ENCODE measurements at places on chromosomes 1 and 21.

GRCh38 chr1:87147851-87148250 is 180.8 kb upstream of the LMO4 start:
- DNase-seq, result no peak

DNA sequence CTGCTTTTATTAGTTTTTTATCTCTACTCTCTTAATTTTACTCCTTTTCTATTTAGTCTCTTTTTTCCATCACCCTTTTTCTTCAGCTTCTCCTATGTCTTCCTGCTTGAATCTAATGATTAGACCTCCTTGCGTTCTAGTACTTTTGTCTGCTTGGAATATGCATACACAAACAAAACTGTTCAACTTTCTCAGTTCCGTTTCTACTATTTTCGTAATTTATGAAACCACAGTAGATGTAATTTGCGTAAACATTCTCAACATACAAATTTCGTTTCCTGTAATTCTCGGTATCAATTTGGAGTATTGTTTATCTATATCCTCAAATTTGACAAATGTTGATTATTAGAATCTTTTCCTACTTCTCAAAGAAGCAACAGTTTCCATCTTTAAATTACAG is 772.5 kb downstream of the USP25 start:
- DNase-seq, result no peak

GRCh38 chr1:65494671-65495070 is 74.2 kb downstream of the LEPR start:
- DNase-seq, result no peak

DNA sequence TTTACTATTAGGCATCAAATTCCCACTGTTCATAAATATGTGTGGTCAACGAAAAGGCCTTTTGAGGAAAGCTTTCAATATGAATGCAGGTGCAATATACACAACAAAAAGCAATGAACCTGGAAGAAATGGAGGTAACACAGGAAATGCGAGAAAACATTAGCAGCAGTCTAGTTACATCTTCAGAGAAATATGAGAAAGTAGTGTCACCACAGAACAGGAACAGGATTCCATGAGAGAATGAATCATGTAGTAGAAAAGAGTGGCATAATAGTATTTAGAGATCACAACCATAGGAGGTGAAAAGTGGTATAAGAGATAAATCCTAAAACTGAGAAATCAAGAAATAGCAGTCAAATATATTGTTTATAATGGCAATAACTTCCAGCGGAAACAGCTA is 103.7 kb downstream of the AK5 start:
- DNase-seq, result no peak

DNA sequence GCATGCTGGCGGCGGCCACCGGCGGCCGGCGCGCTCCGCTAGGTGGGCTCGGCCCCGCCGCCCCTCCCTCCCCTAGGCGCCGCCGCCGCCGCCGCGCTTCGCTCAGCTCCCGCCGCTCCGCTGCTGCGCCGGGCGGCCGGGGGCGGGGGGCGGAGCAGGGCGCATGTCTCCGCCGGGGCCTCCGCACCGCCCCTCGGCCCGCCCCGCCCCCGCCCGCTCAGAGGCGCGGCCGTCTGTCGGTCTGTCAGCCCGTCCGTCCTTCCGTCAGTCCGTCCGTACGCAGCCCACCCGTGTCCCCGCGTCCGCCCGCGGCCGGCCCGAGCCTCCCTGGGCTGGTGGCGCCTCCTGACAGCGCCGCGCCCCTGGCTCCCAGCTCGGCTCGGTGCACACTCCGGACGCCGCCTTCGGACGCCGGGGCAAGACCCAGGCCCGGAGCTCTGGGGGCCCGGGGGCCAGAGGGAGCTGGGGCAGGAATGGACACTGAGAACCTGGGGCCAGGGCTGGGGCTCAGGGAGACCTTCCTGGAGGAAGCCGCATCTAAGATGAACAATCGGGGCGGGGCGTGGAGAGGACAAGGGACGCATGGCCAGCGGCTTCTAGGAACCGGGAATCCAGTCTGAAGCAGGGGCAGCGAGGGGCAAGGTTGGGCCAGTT is at the start of gene GPR153:
Gene GPR153, minus strand, starts transcription at position 138 of the 654 bp plus-strand sequence. CDS start 6,193 bp downstream, outside the sequence.
- peak; percentile 80 for DNase-seq

- no peak for DNase-seq
These were observed 2.5 kb downstream of the VWA1 start for GRCh38 chr1:1437904-1438376.

DNA sequence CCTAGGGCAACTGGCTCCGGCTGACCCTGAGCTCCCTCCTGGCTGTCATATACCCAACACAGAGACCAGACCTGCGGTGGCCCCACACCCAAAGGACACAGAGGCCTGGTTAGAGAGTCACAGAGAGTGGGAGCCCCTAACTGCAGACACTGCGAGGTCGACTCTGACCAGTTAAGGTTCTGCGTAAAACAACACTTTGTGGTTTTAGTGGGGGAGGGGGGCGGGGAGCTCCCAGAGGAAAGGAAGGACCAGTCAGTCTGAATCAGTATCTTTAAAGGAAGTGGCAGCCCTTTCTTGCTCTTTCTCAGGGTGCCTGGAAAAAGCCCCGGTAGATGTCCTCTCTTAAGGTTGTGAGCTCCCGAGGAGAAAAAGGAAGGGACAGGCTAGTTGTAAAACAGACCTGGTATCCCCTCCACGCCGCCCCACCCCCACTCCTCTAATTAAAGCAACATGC is 2.4 kb downstream of the SSBP3 start:
- peak; percentile 46 for DNase-seq

DNA sequence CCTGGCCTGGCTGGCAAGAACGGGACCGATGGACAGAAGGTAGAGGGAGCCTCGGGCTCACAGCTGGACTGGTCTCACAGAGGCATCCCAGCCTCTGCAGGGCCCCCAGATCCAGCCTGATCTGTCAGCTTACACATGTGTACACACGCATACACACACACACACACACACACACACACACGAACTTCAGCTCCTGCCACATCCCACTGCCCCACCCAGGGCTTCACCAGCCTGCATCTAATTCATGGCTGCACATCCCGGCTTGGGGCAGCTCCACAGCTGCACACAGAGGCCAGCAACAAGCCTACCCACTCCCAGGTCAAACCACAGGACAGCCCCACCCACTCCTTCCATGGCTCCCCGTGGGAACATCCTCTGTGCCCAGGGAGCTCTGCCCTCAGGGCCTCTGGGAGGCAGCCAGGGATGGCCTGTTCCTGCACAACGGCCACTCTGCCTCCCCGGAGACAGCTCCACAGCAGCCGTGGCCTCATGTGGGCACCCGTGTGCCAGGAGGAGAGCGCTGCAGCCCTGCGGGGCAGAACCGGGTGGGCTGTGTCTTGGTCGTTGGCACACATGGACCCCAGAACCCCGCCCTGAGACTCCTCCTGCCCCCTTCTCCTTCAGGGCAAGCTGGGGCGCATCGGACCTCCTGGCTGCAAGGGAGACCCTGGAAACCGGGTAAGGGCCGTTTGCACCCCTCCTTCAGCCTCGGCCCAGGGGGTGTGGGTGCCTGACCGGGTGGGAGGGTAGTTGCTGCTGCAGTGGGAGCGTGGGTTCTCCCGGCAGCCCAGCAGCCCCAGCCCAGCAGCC is 19.1 kb downstream of the COL6A2 start:
- DNase-seq, result no peak

GRCh38 chr1:83920320-83920719 is 78.6 kb downstream of the TTLL7 start:
- no peak for DNase-seq

DNA sequence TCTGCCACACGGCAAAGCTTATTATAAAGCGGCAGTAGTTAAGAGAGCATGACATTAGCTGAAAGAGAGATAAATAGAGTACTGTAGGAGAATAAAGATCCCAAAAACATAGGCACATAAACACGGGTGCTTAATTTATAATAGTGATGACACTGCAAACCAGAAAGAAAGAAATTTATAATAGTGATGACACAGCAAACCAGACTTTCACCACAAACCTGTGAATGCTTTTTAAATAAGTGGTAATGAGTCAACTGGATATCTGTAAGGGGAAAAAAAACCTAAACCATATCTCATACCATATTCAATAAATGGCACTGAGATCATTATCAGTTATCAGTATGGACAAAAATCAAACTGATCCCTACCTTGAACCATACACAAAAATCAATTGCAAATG is 25.5 kb downstream of the USP1 start:
- no peak for DNase-seq

DNA sequence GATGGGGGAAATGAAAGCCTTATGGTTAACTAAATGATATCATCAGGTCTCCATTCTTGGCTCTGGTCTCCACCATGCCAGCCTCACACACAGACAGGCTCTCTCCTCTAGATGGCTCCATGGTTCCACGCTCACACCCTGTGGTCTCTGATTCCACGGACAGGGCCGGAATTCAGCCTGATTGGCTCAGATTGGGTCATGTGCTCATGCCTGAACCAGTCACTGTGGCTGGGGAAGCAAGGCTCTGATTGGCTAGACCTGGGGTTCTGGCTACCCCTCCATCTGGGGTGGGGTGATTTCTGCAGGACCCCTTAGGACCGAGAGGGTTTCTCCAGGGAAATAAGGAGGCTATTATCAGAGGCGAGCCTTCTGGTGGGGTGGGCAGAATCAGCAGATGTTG is 277.0 kb downstream of the PTPRU start:
- peak; percentile 67 for DNase-seq

- DNase-seq, result no peak
These were observed 55.1 kb downstream of the HFM1 start for GRCh38 chr1:91349524-91349923.

DNA sequence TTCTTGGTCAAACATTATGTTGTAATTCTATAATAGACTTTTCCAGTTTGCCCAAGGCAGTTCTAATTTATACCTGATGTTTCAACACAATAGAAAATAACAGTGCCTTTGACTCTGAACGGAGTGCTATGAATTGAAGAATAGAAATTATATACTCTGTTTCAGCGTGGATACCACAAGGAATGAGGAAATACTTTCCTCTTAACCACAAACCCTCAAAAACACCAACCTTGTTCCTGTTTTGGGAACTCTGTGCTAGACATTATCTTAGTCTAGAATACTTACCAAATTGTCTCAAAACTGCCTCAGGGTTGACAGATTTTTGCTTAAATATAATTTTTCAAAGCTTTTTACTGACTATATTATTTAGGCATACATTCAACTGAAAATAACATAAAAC is 1629.3 kb downstream of the MRPL39 start:
- no peak for DNase-seq

DNA sequence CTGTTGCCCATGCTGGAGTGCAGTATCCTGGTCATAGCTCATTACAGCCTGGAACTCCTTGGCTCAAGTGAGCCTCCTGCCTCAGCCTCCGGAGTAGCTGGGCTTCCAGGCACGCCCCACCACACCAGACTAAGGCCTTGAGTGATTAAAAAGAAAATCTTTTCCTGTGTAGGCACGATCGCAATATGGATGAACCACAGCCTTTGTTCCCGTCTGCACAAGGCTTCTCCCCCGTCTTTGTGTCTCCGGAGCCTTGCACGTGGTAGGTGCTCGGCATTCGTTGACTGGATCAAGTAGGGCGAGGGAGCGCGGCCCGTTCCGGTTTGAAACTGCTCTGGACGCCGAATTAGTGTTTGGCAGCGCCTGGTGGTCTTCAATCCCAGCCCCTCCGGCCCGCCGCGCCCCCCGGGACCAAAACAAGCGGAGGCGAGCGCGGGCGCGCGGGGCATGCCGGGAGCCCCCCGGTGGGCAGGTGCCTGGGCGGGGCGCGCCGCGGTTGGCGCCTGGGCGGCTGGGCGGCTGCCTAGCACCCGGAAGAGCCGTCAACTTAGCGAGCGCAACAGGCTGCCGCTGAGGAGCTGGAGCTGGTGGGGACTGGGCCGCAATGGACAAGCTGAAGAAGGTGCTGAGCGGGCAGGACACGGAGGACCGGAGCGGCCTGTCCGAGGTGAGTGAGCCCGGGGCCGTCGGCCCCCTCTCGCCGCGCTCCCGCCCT is at the start of gene SFT2D2:
Gene SFT2D2, plus strand, starts transcription at position 529 of the 715 bp plus-strand sequence. Its CDS starts 76 bp downstream, at position 605.
- peak; percentile 93 for DNase-seq

GRCh38 chr1:7387053-7387927 is 383.8 kb upstream of the VAMP3 start:
- peak; percentile 36 for DNase-seq

DNA sequence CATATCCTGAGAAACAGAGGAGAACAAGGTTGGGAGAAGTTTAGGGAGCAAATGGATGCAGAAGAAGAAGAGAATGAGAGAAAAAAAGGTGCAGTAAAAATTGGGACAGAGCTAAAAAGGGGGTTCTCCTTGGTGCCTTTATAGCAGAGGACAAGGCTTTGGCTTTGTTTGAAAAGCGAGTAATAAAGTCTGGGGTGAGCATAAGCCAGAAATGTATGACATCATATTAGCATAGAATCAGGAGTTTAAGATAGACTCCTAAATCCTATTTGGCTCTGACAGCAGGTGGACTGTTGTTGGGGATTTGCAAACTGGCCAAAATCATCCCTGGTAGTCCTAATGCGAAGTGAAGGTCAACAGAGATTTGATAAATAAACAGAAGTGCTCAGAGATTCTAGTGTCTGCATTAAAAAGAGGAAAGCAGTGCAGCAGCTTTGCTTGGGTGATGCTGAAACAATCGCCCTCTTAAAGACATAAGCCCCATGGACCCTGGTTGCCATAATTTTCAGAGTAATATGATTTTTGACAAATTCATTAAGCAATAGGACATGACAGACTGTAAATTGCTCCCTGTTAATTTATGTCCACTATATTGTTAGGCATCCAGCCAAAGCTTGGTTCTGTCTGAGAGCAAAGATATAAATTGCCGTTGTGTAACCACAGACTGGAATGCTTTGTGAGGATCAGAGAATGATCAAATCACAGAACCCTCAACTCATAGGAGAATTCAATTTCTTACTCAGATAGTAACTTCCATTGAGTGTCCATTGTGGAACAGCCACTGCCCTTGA is 385.0 kb upstream of the NFIA start:
- DNase-seq, result peak; percentile 34

DNA sequence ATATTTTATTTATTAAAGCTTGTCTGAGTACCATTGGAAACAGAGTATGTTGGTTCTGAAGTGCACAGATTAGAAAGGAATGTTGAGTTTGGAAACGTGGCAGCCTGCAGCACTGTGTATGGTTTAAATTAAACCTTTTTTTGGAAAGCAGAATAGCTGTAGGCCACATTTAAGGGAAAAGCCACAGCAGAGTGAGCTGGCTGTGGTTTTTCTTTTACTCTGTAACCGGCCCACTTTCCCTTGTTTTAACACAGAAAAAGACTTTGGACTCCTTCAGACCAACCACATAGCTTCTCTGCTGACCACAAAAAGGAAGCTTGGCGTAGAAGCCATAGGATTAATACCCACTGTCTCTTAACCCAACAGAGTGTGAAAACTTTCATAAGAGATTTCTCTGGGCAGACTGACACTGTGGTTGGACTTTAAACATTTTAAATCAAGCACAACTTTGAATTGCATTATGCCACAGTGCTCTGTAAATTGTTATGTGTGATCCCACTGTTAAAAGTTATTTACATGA is 75.2 kb downstream of the NFIA start:
- DNase-seq, result peak; percentile 75

GRCh38 chr1:100265562-100265930 is 470 bp upstream of the RTCA start:
- DNase-seq, result no peak

DNA sequence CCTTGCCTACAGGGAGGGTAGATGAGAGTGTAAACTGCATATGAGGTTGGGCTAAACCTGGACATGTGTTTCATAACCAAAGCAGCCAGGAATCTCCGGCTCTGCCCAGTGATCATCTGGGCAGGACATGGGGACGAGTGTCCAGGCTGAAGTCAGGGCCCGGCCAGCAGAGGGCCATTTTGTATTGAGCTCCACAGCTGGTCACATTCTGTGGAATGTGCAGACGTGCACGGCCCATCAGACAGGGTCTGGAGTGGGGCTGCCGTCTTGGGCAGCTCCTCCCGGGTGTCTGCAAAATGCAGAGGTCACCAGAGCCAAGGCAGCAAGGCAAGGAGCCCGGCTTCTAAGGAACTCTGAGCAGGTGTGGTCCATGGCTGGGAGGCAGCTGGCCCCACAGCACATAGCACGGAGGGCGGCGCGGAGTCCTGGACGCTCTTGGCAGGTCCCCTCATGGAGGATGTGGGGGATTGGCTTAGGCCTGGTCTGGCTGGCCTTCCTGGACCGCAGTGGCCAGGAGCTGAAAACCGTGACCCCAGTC is 6.2 kb downstream of the LRRC3 start:
- peak; percentile 44 for DNase-seq

Measured in eye (tissue), 1 donor.